Mammary epithelial cell (primary cell): ENCODE measurements at places on chromosomes 6 and 20. TPM values are rescaled to one million over a fixed set of nuclear protein-coding genes. Genes with fewer than 3 reads are reported as not detected.

SLC52A3 gene
- 0.02 TPM for polyA plus RNA-seq

TMEM244 gene
- not detected for polyA plus RNA-seq

KIF25 gene
- not detected for polyA plus RNA-seq

DEF6 gene
- 19.3 TPM for polyA plus RNA-seq

PCSK2 gene
- not detected for polyA plus RNA-seq
